Activated naive CD4-positive, alpha-beta T cell (primary cell): ENCODE measurements at places on chromosomes 11 and 22.
A peak's percentile ranks its signal among the peaks of the same experiment; 100 is the strongest.

- no peak for DNase-seq
Observed at GRCh38 chr11:132872211-132872610, 660.1 kb downstream of the OPCML start.

DNA sequence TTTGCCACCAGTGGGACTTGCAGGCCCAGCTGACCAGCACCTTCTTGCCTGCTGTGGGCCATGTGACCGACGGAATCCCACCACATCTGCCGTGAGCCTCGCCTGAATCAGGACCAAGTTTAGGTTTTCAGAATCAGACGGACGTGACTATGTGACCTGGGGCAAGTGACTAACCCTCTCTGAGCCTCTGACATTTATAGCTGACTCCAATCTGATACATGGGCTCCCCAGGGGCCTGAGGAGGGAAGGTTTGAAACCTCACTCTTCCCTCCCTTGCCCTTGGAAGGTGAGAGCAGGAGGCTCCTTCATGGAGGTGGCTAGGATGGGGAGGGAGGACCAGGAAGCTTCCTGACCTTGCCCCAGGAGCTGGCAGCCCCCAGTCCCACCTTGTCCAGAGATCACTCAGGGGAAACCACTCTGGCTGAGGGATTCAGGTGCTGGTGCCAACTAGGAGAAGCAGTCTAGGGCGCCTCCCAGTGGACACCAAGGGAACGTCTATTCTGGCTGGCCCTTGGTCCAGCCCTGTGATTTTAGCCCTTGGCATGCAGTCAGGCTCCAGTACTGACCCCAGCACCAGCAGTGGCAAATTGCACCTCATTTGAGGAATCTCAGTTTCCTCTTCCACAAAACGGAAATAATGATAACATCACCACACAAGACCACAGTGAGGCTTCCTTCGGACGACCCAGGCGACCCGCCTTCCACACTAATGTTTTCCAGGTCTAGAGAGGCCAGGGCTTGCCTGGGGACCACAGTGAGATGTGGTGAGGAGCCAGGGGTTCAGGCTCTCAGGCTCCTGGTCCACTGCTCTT lies 47.2 kb upstream of the SYT7 start:
- no peak for DNase-seq

- DNase-seq, result no peak
Observed at GRCh38 chr22:22244316-22245250, at the start of gene VPREB1. Gene VPREB1 (plus strand): TSS chr22:22244786. CDS start chr22:22244814, 28 bp downstream.

DNA sequence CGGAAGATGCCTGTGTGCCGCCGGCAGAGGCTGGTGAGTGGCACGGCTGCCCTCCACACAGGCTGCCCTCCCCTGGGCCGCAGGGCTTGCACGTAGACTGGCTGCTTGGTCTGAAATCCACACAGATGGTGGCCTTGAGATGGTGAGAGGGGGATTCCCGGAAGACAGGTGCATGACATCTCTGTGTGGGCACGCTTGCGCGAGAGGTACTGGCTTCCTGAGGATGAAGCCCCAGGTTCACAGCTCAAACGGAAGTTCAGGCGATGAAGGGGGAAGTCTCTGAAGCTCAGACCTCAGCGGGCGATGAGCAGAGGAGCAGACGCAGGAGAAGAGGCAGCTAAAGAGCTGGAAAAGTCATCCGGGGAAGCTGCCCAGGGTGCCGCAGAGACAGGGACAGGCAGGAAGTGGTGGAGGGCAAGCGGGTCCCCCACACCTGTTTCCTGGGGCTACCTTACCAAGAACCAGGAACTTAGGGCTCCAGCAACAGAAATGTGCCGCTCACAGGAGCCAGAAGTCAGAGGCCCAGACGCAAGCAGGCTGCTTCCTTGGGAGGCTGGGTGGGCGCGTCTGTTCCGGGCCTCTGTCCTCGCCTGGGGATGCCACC lies 7.2 kb downstream of the CRELD2 start:
- DNase-seq, result peak; percentile 59

DNA sequence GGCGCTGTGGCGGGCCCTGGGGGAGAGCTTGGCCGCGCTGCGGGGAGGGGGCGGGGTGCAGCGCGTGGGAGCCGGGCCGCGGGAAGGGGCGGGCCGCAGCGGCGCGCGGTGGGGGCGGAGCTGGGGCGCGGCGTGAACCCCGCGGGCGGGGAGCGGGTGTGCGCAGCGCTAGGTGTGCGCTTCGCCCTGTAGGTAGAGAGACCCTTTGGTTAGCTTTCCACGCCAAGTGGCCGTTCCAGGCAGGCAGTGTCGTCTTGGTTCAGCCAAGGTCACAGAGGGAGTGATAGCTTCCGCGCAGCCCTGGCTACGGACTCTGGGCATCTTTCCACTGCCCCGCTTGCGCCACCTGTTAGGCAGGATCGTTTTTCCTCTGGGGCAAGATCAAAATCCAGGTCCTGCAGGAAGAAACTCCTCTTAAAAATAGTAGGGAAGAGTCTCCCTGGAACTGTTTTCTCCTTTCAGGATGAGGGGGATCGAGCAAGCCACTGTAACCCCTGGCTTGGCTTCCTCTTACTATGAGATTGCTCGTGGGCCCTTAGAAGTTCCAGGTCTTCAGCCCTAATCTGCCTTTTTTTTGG lies 434 bp downstream of the BANF1 start:
- DNase-seq, result peak; percentile 81

DNA sequence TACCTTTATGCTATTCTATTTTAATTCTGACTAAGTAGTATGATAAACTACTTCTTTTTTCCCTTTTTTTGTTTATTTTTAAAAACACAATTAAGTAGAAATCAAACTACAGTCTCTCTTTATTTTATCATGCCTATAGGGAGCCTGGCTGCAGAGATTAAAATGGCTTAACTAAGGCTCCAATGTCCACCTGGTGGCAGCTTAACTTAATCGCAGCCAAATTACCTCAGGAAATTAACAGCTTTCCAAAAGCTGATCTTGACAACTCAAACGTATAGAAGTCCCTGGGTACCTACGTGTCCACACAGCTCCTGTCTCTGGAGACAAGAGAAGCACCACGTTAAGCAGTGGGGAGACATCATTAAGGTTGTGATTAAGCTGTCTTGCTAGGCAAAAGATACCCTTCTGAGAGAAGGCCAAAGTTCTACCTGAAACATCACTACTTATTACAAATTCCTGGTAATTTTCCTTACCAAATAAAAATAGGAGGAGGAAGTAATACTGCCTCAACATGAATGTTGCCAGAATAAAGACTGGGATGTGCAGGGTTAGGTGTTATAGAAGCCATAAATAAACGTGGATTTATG lies 63.2 kb upstream of the SNX19 start:
- no peak for DNase-seq

- no peak for DNase-seq
Observed at GRCh38 chr11:8649361-8649760, 33.1 kb downstream of the TRIM66 start.
